Naive B cell (primary cell): ENCODE measurements at places on chromosomes 3 and 15.

GRCh38 chr3:69819282-69819681 is 80.0 kb downstream of the MITF start:
- DNase-seq, result no peak

DNA sequence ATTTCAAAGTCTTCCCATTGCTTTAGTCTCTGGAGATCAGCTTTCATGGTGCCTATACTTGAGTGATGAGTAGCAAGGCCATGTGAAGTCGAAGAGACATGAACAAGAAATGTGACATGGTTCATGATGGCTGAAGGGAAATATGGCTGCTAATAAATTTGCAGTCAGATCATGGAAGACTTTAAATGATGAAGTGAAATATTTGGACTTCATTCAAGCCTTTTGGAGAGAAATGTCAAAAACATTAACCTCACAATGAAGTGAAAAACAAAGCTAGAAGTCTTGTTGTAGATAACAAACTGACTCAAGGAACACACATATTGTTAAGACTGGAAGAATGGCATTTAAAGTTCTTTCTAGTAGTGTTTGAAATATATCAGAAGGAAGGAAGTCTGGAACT is 120.3 kb upstream of the CCDC54 start:
- DNase-seq, result no peak

DNA sequence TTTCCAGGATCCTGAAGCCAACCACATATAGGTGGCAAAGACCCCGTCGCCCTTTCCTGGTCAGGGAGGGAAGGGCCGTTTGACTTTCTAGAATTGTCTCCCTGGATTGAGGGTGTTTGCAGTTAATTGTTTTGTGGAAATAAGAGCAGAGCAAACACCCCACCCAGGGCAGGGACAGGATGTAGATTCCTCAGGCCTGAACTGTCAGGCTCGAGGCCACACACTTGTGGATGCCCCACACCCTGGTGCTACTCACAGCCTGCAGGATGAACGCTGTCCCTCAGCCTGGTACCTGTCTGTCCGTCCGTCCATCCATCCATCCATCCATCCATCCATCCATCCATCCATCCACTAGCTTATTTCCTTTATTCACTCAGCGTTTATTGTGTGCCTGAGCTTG is 29.9 kb upstream of the FLNB start:
- DNase-seq, result no peak

- no peak for DNase-seq
Measured at GRCh38 chr3:50599716-50600118, 11.9 kb downstream of the CISH start.

- no peak for DNase-seq
Measured at GRCh38 chr3:133742351-133743091, 3.7 kb upstream of the TF start.

GRCh38 chr15:59543721-59544547 is 67.6 kb upstream of the GCNT3 start:
- DNase-seq, result peak; percentile 43

- no peak for DNase-seq
Measured at GRCh38 chr15:42711746-42712145, 25.2 kb downstream of the CDAN1 start.

DNA sequence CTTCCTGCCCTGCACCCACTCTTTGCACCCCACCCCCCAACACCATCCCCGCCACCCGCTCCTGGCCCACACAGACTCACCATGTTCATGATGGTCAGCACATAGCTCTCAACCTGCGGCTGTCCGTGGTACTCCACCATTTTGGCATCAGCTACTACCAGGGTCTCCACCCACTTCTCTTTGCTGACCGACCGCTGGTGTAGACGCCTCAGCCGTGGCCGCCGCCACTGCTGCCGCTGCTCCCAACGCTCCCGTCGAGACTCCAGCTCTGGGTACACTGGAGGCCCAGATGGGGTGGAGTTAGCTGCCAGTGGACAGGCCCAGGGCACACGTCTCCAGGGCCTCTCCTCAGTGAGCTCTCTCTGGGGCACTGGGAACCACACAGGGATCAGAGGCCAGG is 14.8 kb downstream of the ADAMTS7 start:
- DNase-seq, result no peak

DNA sequence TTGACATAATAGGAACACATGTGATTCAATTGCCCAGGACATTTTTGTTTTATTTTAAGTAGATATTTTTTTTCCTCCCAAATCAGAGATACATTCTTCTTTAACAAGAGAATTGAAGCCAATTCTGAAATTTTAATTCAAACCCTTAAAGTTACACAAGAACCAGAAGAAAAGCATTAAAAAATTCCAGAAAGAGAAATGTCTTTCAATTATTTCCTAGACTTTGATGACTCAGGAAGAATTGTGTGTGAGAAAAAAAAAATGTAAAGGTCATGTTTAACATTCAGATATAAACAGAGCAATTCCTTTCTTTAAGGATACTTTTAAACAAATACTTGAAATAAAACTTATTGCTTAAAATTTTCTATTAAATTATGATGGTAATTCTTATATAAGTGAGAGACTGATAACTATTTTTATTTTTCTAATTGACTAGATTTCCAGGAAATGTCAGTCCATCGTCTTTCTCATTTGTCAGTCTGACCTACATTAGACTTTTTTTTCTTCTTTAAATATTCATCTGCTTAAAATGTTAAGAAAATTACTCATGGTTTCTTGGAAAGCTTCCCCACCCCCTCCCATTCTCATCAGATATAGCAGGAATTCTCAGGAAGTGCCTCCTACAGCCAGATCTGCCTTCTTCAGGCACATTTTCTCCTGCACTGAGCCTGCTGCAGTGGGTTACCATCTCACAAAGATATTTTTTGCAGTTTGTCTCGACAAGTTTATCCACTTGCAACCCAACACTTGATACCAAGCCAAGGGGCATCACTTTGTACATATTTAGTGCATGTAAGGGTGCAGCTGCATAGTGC is 261.8 kb upstream of the CBLB start:
- no peak for DNase-seq

DNA sequence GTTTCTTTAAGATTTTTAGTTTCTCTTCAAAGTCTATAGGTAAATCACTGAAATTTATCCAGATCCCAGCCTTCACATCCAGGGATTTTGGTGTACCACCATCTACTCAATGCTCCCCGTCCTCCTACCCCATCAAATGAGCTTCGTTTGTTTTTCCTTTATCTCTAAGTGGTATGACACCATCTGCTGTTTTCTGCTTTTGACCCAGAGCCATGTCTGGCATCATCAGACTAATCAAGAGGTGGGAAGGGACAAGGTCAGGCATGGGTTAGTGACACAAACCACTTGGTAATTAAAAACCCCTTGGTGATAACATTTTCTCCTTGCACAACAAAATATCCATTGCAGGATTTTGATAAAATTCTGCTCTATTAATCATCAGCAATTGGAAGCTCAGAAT is 92.7 kb upstream of the GOLGA8J start:
- DNase-seq, result no peak

DNA sequence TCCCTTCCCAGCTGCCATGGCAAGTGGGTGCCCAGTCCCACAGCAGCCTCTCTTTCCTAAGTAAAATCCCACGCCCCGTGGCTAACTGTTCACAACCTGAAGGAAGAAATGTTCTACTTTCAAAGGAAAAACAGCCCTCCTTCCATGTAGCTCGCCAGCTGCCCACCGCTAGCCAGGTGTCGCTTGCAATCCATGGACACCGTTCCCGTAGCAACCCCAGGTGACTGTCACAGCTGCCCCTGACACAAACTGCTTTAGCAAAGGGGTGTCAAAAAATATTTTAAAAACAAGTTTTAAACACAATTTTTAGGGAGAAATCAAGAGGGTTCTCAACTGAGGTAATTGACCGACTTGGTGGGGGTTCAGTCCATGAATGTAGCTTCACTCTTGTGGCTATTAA is 21.0 kb upstream of the CGNL1 start:
- no peak for DNase-seq

- no peak for DNase-seq
Measured at GRCh38 chr15:79769069-79769481, 127.7 kb downstream of the MTHFS start.

GRCh38 chr15:40251486-40252140 is 12.8 kb downstream of the PAK6 start:
- DNase-seq, result no peak

DNA sequence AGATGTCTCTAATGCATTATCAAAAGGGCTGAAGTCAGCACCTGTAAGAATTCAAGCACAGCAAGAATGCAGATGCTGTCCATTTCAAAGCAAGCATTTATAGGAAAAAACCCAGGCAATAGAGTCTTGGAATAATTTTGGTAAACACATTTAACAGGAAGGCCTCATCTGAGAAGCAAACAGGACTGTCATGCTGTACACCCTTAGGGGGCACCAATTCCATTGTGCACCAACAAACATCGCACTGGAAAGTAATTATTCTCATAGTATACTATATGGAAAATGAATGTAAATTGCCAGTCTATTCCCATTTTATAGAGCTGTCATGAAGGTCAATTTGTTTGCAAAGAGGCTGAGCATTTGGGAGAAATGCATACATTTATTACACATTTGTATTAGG is 247.3 kb upstream of the SUCLG2 start:
- DNase-seq, result no peak

DNA sequence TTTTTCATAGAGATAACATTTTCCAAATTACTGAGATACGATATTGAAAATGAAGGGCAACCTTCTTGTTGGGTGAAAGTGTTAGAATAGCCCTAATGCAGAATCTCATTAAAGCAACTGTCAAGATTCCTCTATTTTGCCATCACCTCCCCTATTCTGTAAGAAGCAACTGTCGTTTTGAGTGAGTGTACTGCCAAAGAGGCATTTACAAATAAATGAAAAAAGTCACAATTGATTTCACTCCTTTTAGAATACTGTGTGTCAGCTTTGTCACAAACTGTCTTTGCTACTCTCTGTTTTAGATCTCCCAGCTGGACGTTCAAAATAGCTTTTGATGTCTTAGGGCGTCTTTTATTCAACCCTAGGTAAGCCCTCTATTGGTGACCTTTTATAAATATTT is 322.8 kb upstream of the NAALADL2 start:
- DNase-seq, result no peak

GRCh38 chr3:78506061-78506460 is 1261.7 kb downstream of the ROBO1 start:
- DNase-seq, result no peak

DNA sequence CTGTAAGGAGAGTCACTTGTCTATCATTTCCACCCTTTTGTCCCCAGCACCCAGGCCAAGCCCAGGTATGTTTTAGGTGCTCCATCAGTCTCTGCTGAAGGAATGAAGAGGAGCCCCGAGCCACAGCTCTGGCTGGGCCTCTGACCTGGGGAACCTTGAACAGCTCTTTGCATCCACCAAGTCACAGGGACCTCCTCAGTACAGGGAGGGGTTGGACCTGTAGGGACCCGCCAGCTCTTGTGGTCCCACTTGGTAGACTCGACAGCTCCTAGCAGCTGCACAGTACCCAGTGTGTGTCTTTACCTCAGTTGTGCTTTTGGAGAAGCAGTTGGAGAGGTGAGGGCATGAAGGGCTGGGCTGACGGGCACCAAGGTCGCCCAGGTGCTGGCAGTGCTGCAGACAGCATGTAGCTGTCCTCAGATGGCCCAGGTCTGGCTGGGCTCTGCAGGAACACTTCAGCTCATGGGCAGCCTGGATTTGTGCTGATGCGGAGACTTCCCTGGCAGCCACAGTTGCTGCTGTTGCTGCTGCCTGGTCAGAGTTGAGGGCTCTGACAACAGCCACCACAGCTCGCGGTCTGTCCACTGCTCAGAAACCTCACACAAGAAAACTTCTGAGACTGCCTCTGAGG is 123.6 kb downstream of the CACNA1D start:
- no peak for DNase-seq

DNA sequence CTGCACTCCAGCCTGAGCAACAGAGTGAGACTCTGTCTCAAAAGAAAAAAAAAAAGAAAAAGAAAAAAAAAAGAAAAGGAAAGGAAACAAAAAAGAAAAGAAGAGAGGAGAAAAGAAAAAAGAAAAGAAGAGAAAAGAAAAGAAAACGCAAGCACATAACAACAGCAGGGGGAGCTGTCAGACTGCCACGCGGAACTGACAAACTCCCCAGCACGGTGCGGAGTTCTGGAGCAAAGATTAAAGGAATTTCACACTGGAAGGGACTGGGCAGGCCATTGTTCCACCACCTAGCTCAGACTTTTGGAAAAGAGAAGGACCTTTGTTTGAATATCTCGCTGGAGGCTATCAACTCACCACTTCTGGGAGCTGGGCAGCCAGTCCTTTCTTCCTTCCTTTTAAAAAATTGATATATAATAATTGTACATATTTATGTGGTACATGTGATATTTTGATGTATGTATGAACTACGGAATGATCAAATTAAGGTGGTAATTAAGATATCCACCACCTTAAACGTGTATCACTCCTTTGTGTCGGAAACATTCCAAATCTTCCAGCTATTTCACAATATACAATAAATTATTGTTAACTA is 40.5 kb downstream of the DPPA2 start:
- DNase-seq, result no peak

DNA sequence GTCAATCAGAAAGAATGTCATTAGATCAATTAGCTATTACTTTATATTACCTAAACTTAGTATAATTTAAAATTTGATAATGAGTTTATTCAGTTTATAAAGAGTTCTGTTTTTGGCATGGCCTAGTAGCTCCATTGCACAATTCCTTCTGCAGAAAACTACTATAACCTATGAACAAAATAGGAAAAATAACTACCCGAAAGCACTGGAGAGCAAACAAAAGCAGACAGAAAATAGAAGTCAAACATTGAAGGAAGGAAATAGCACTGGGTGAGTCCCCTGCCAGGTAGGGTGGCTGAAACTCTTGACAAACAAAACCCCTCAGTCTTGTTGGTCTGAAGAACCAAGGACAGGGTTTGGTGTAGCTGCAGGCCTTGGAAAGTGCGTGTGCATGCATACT is 37.5 kb downstream of the CMC1 start:
- DNase-seq, result no peak

DNA sequence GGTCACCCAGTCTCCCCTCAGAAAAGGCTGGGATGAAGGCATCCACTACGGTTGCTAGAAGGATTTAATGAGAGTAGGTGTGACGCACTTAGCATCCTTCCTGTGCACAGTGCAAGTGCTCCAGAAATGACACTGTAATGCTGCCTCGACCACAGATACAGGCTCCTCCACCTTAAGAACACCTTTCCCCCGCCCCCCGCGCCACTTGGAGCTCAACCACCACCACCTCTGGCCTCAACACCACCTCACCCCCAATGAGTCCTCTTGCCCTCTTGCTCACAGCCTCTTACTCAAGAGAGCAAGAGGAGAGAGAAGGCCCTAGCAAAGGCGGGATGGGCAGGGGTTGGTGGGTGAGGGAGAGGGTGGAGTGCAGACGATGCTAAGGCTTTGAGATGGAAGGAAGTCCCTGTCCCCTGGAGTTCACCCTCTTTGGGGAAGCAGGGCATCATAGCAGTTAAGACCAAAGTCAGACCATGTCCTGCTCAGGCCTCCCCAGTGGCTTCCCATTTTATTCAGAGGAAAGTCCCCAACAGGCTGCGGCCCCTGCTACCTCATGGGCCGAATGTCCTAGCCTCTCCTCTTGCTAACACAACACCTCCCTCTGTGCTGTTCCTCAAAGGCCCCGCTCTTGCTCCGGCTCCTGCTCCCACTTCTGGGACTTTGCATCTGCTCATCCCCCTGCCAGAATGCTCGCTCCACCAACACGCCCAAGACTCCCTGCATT is 8.3 kb downstream of the STARD5 start:
- DNase-seq, result no peak
